ENCODE measurements at places on chromosomes 3 and 15. TPM values are rescaled to one million over a fixed set of nuclear protein-coding genes. Genes with fewer than 3 reads are reported as not detected.

DNA sequence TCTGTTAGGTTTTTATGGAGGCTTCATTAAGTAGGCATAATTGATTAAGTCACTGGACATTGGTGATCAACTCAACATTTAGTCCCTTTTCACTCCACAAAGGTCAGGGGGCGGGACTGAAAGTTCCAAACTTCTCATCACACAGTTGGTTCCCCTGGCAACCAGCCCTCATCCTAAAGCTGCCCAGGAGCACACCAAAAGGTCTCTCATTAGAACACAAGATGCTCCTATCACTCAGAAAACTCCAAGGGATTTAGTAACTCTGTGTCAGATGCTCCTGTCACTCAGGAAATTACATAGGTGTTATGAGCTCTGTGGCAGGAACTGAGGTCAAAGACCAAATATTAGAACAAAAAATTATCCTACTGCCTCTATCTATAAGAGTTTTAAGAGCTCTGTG, 321.5 kb downstream of the OTOL1 start:
- DNase-seq: no peak

Gene CDV3
- total RNA-seq: 109 TPM

GRCh38 chr3:8201886-8202285, 299.7 kb upstream of the LMCD1 start:
- no peak for DNase-seq

DNA sequence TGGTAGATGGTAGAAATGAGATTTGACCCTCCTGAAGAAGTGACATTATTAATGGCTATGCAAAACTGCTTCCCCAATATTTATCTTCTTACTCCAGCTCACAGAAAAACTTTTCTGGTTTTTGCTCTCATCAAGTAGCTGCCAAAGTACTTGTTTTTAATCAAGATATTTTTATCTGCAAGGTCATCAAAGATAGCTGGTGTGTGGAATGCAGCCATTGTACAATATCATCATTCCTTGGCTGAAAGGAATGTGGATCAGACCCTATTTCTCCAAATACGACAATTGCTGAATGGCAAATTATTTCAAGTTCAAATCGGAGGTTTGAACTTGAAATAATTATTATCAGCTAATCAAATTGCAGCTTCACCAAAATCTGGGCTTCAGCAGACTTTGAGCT, 126.9 kb upstream of the SLC7A14 start:
- no peak for DNase-seq

DNA sequence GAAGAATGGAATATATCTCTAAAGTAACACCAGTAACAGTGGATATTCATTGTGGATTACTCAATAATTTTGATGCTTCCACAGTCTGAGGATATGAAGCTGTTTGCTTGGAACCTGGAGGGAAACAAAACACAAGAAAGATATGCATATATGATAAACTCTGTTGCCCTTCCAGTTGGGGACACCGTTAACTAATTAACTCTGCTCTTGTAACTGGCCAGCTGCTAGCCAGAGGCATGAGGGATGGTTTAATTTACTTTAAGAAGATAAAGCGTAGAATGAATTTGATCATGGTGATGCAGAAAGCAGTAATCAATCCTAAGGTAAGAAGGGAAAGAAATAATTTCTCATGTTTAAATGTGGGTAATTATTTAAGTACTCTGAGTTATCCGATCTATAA, 442.6 kb downstream of the NAALADL2 start:
- no peak for DNase-seq

Data from mucosa of descending colon (tissue), 3 donors.